A549 treated with RU486 at 1 μM for 4 hours (cell line): ENCODE measurements at places on chromosomes 2 and 18. TPM values are rescaled to one million over a fixed set of nuclear protein-coding genes. Genes with fewer than 3 reads are reported as not detected.

Gene FKBP1B
- total RNA-seq = 8.3 to 11.7 TPM (median 9.3 TPM) in 5 replicates

Gene TMBIM1
- total RNA-seq = 114 to 128 TPM (median 126 TPM) in 5 replicates

Gene RGPD6
- total RNA-seq = 5.3 to 12.2 TPM (median 9.9 TPM) in 5 replicates

Gene NOTO
- 0.09 TPM in 1 of 5 replicates, not detected in the others for total RNA-seq

Gene TMEM200C
- total RNA-seq = 0.07 TPM in 1 of 5 replicates, not detected in the others
